Stimulated activated CD8-positive, alpha-beta memory T cell treated with anti-CD3 and anti-CD28 coated beads, Interleukin-4, amount 100 ng/mL, for 1 hour (primary cell): ENCODE measurements at places on chromosomes 2 and 18.

DNA sequence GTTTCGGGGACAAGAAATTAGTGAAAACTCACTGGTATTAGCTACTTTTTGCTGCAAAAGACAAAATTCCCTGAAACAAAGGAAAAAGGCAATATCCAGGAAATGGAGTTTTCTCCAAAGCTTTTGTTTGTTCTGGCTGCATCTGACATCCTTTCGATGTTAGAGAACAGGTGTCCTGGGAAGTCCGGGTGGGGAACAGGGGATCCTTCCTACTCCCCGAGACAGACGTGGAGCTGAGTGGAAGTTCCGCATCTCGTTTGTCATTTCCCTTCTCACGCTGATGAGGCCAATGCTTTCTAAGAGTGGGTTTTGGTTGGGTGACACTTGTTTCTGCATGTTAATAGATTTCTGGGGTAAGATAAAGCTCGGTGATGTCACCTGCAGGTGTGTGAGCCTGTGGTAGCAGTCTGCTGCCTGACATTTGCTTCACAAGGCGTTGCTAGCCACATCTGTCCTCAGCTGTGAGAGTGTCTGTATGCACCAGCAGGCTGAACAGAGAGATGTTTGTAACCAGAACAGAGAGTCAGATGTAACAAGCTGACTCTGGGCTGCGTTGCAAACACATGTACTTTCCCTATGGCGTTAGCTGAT, 125.9 kb downstream of the ACOXL start:
- peak; percentile 47 for DNase-seq

DNA sequence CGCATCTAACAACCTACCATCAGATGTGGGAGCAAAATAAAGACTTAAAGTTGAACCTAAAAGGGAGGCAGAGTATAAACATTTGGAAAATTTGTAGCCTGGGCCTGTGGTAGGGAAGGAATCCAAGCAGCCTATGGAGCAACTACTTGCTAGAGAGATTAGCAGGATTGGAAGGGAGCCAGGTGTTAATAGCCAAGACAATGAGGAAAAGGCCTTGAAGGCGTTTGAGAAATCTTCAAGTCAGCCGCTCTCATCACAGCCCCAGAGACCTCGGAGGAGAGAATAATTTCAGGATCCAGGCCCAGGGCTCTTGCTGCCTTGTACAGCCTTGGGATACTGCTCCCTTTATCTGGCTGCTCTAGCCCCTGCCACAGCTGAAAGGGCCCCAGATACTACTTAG, 219.7 kb downstream of the THSD7B start:
- DNase-seq: no peak

- DNase-seq: no peak
These were observed 105.6 kb upstream of the NDUFV2 start for GRCh38 chr18:8996771-8997432.

- DNase-seq: no peak
These were observed 18.3 kb downstream of the RNF138 start for GRCh38 chr18:32110005-32110404.

- no peak for DNase-seq
These were observed 299.4 kb downstream of the AGAP1 start for GRCh38 chr2:235793163-235793752.

- no peak for DNase-seq
These were observed 64.9 kb upstream of the PSMD14 start for GRCh38 chr2:161243312-161243711.

GRCh38 chr2:12718015-12718671, 1.4 kb downstream of the TRIB2 start:
- DNase-seq: no peak

DNA sequence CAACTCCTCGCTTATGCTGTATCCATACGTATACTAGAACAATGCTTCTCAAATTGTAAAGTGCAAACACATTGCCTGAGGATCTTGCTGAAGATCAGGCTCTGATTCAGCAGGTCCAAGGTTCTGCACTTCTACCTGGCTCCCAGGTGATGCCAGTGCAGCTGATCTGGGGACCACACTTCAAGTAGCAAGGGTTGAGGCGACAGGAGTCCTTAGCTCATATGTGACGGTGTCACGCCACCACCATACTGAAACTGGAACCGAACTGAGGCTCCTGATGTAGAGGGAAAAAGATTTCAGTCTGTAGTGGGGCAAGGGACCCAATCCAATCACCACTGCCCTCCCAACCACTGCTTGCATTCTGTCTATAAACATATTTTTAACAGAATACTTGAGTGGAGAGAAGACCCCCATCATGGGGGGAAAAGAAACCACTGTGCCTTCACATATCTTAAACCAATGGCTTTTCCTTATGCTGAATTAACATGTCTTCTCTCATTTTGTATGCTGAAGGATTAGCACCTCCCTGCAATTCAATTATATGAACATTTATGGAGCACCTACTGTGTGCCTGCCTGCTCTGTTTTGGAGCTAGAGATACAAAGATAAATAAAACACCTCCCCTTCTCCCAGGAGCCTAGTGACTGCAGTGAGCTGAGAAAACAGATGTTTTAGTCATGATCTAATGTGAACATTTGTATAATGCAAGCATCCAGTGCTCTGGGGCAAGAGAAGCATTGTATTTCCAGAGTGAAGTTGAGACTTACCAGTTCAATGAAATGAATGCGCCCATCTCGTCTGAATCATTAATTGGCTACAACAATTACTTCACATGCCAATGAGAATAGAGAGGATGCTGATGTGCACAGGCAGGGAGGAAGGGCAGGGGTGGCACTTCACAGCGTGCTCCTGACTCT, 6.6 kb upstream of the ASAP2 start:
- no peak for DNase-seq

GRCh38 chr2:151363709-151364108, 6.3 kb downstream of the TNFAIP6 start:
- no peak for DNase-seq

DNA sequence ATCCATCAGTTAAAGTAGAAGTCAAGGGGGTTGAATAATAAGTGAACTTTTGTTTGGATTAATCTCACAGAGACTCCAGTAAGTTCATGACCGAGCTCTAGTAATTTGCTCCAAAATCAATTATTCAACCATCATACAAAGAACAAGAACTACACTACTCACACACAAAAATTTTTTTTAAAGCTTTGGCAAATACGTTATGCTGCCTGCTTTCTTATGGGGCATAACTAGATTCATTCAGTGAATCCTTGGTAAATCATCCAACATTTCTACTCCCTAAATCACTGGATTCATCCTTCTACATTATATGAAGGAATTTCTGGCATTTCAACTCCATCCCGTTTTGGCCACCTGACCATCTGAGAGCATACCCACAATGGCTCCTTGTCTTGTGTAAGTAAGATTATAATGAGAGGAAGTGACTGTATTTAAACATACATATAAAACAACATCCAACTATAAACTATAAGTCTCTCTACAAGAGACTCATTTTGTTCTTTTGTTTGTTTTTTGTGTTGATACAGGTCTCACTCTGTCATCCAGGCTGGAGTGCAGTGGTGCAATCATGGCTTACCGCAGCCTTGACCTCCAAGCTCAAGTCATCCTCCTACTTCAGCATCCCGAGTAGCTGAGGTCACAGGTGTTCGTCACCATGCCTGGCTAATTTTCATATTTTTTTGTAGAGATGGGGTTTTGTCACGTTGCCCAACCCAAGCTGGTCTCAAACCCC, 144.2 kb upstream of the LRRTM4 start:
- no peak for DNase-seq

DNA sequence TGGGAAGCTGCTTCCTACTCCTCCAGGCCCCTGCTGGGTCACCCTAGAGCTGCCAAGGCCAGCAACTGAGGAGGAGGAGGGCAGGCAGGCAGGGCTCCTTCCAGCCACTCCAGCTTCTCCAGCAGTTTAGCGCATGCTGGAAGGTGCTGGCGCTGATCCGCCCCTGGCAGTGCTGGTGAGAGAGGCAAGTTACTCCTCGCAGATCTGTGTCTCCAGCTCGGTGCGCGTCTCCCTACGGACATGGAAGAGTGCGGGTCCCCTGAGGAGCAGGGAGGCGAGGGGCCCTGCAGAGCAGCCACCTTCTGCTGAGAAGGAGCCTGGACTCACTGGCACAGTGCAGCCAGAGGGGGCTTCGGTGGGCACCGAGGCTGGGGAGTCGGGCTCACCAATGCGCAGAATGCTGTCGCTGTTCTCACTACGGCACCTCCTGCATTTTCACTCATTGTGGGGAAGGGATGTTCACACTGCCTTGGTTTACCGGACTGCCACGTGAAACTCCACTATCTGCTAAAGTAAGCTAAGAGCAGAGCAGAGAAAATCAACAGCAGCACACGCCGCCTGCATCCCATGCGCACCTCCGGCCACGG, 206.0 kb downstream of the HDAC4 start:
- DNase-seq: no peak

GRCh38 chr2:43018179-43019024, 208.0 kb downstream of the ZFP36L2 start:
- no peak for DNase-seq

DNA sequence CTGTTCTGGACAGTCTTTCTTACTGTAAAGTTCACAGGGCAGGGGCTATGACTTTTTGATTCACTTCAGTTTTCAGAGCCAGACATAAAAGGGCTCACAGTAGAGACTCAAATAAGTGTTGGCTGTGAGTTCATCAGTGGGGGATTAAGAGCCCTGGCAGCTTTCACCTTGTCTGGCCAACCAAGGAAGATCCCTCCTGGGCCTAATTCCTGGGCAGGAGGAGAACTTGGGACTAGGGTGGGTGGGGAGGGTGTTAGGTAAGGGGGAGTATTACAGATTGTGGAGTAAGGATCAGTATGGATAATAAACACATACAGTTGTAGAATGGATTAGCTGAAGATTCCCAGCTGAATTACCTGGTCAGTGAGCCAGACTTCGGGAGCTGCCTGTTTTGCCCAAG, 904 bp upstream of the SFXN5 start:
- DNase-seq: no peak

GRCh38 chr2:236554629-236555282, 14.9 kb upstream of the ACKR3 start:
- DNase-seq: no peak

- DNase-seq: no peak
These were observed 83.7 kb upstream of the MBOAT2 start for GRCh38 chr2:9087121-9087681.

DNA sequence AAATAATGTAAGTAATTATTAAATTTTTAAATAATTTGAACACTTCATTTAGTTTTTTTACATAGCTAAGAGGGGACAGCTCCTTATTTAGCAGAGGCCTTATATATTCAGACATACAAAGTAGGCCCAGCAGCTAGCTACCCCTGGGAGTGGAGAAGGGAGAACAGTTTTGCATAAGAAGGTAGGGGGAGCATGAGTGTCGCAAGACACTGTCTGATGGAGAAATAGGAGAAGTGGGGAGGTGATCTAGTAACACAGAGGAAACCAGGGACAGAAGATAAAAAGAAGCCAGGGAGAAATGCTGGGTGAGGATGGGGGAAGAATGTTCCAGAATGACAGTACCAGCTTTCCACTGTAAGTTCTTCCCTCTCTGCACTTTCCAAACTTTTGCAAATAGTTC, 16.0 kb upstream of the RGPD4 start:
- no peak for DNase-seq
